ENCODE measurements at places on chromosomes 2 and 18.

GRCh38 chr2:11132036-11132671 lies 23.1 kb upstream of the SLC66A3 start:
- no peak for DNase-seq

- no peak for DNase-seq
Observed at GRCh38 chr2:50724837-50725236, 307.1 kb downstream of the NRXN1 start.

DNA sequence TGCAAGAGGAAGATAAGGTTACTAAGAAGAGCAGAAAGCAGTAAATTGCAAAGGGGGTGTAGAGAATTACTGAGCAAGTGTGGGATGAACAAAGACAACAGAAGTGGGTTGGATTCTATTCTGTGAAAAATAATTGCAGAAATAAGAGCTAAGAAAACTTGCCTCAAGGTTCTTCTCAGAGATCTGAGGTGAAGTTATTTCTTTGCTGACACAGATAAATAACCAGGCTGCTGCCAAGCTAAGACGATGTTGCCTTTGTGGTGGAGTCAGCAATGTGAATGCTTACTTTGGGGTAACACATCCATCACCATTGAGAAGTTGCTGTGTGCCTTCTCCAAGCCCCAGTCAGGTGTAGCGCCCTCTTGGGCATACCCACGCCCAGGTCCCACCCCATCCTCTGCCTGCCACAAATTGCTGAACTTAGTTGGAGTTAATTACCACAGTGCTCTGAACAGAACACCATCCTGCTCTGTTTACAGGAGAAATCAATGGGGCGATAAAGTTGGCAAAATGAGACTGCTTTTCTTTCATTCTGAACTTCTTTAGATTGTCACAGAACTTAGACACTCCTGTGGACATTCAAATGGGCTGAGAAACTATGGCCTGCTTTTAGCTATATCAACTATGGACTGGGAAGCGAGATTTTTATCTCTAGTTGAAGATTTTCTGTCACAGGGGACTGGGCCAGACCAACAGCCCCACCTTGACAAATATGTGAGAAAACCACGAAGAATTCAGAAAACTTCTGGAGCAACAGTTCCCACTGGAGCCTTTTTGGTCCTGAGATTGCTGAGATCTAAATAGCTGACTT lies 283.6 kb downstream of the TMX3 start:
- peak; percentile 68 for DNase-seq

DNA sequence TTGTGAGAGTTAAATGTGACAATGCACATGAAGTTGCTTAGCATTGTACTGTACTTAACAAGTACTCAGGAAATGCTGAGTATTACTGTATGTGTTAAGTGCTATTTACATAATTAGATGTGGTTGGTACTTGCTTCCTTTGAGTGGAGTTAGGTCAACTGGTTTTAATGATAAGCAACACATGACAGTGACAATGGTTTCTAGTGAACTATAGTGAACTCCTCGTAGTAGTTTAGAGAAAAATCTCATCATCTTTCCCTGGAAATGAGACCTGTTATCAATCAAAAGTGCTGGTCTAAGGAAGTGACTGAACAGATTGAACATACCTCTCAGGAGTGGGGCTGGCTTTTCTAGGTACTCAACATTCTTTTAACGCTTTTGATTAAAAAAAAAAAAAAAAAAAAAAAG lies 29.2 kb upstream of the ZDBF2 start:
- no peak for DNase-seq

DNA sequence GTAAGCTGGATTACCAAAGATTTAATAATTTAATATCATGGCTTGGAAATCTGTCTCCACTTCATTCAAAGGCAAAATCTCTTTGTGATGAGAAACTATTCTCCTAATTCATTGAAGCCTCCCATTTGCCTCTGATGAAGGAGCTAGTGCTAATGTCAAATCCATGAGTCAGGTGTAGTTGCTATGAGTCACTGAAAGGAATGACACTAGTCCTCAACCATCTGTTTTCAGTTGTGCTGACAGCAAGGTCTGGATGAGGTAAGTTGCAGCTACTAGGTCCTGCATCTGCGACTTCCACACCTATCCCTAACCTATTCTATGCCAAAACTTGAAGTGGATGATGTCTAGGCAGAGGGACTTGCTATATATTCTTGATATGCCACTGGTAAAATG lies 324.0 kb upstream of the UBE2E3 start:
- peak; percentile 75 for DNase-seq

Measured in fibroblast of skin of right quadriceps (primary cell).